ENCODE measurements at places on chromosomes 16 and 17.

- no peak for DNase-seq
These were observed 8.8 kb upstream of the ITGB4 start for GRCh38 chr17:75712446-75712845.

GRCh38 chr17:47948706-47949196 is 7.4 kb downstream of the PNPO start:
- no peak for DNase-seq

GRCh38 chr17:82021107-82021899 is 1.4 kb downstream of the CENPX start:
- peak; percentile 75 for DNase-seq

DNA sequence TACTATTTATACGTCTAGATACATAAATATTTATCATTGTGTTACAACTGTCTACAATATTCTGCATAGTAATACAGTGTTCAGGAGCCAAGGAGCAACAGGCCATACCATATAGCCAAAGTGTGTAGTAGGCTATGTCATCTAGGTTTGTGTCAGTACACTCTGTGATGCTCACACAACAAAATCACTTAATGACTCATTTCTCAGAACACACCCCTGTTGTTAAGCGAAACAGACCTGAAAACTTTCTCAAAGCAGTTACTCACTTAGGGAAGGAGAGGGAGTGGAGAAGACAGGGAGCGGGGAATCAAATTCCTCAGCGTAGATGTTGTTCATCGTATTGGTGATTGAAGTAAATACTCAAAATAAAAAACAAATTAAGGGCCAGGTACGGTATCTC is 269.5 kb downstream of the STX8 start:
- DNase-seq: no peak

GRCh38 chr17:48023400-48024148 is 14.0 kb downstream of the COPZ2 start:
- peak; percentile 58 for DNase-seq

GRCh38 chr17:74268558-74268957 is 5.5 kb upstream of the DNAI2 start:
- DNase-seq: no peak

GRCh38 chr17:62757500-62757951 is 50.6 kb downstream of the MARCHF10 start:
- no peak for DNase-seq

DNA sequence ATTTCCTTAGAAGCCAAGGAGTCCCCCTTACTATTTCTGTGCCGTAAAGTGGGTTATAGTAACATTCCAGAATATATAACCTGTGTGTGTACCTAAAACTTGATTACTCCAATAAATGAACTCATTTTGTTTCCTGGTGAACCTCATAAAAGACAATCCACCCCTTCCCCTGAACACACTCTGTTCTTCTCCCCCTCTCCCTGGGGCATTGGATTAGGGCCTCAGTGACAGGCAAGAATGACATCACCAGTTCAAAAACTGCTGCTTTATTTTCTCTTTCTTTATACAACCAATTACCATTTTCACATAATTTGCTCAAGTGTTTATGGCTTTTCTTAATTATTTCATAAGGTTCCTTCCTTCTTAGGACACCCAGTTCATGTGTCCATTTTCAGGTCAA is 17.4 kb downstream of the AARSD1 start:
- no peak for DNase-seq

GRCh38 chr17:72357764-72358365 is 237.0 kb downstream of the SOX9 start:
- no peak for DNase-seq

DNA sequence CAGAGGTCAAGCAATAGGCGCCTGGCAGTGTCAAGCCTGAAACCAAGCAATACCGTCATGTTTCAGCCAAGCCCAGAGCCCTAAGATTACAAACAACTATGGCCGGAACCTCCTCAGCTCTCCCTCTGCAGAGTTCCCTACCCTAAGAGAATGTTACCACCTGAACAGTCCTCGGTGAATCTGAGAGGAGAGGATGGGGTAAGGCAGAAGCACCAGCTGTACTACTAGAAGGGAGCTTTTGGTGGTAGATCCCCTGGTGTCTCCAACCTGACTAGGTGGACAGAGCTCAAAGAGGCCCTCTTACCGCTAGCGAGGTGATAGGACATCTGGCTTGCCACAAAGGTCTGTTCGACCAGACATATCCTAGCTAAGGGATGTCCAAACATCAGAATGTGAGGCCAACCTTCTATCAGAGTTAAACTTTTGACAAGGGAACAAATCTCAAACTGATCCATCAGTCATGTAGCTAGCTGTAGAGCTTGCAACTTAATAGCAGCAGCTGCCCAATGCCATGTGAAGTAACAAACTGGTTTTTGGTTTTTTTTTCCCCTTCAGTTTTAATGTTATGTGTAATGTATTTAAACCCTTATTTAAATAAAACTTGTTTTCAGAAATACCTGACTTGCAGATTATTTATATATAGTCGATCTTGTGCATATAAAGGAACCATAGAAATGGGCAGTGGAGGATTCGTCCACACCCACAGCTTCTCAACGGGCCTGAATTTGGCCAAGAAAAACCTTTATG is 2.5 kb downstream of the EIF1 start:
- DNase-seq: no peak

DNA sequence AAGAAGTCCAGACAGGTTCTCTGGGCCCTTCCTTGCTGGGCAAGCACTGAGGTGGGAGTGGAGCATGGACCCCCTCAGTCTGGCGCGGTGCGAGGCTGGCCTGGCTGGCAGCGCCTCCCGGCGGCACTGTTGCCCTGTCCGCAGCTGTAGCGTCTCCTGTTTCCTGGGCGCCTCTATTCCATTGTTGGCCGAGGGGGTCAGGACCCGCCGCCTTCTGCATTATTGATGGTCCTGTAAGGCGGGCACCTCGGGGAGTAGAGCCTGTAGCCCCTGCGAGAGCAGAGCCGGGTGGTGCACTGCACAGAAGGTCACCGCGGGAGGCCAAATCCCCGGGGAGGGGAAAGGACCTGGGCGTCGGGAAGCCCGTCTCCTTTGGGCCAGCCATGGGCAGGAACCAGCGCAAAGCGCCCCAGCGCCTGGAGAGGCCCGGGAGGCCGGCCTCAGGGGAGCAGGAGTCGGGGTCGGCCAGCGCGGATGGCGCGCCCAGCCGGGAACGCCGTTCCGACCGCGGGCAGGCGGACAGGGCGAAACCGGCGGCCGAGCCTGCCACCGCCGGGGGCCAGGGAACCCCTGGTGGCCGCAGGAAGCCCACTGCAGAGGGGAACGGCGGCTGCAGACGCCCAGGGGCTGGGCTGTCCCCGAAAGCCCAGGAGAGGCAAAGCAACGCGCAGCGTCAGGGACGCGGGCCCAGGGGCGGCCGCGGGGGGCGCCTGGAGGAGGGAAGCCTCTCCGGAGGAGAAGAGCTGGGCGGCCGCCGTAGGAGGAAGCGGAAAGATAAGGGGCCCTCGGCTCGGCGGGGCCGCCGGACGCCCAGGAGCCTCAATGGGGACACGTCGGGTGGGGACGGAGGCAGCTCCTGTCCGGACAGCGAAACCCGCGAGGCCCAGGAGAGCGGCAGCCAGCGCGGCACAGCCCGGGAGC is at the start of gene MYO15B:
Gene MYO15B, plus strand, starts transcription at position 126 of the 921 bp plus-strand sequence. Its CDS starts 258 bp downstream, at position 384.
- peak; percentile 80 for DNase-seq

DNA sequence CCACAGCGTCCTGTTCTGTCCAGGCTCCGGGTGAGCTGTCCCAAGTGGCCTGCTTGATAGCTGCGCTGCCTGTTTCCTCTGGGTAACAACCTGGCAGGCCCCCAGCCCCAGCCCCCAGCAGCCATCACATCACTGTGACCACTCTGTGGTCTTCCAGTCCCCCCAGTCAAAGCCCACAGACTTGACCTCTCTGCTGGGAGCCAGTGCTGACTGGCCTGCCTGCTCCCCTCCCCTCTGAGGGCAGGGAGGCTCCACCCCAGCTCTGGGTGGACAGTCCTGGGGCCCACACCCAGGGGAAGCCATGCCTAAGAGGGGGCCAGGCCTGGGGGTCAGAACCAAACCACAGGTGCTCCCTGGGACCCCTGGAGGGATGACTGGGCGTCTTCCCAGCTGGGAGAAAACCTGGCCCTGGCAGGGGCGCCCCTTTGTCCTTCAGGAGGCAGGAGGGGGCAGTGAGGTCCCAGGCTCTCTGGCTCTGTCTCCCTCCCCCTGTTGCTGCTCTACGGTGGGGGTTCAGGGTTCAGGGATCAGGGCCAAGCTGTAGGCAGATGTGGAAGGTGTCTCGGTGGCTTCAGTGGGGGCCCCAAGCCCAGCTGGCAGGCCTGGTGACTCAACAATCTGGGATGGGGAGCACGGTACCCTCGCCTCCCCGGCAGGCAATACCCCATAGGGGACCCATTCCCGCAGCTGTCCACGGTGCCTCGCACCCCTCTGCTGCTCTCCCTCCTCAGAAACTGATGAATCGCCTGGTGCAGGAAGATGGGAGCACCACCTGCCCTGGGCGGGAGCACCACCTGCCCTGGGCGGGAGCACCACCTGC is 1.8 kb upstream of the SLC16A3 start:
- DNase-seq: no peak

DNA sequence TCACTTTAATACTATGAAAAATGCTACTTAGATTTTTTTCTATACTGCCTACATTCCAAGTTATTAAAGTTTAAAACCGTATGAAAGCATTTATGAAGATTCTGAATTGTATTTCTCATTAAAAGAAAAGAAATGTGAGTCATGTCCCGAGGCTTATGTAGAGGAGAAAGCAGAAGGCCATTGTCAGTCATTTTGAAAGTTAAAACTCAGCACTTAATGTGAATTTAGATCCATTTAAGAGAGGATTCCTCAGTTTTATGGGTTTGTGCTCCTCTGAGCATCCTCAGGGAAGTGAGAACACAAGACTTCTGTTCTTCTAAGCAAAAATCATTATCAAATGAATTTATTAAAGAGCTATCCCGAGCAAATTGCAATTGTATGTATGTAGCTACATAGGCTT is 11.8 kb downstream of the C17orf75 start:
- DNase-seq: no peak

GRCh38 chr17:48162306-48162934 is 54.9 kb downstream of the SNX11 start:
- DNase-seq: no peak

DNA sequence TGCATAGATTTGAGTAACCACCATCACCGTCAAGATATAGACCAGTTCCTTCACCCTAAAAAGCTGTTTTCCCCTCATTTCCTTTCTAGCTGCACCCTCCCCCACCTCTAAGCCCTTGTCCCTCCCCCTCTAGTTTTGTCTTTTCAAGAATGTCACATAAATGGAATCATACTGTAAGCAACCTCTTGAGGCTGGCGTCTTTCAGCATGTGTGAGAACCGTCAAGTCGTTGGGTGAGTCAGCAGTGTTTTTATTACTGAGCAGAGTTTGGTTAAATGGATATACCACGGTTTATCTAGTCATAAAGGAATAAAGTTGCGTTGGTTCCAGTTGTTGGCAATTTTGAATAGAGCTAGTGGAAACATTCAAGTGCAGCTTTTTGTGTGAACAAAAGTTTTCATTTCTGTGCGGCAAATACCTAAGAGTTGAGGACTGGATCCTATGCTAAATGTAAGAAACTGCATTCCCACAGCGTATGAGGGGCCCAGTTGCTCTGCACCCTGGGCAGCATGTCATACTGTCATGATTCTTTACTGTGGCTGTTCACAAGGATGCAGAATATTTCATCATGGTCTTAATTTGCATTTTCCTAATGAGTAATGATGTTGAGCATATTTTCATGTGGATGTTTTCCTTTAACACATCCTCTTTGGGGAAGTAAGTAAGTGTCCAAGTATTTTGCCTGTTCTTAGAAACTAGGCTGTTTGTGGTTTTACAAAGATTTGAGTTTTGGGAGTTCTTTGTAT is 264.3 kb downstream of the CPPED1 start:
- no peak for DNase-seq

Data from CD4-positive, alpha-beta T cell treated with Interleukin-17A for 4 hours (primary cell).